ENCODE measurements at places on chromosomes 2 and 18.

- no peak for DNase-seq
These were observed 77.6 kb upstream of the ODC1 start for GRCh38 chr2:10525573-10526265.

GRCh38 chr2:211854832-211855231 is 683.8 kb downstream of the ERBB4 start:
- no peak for DNase-seq

DNA sequence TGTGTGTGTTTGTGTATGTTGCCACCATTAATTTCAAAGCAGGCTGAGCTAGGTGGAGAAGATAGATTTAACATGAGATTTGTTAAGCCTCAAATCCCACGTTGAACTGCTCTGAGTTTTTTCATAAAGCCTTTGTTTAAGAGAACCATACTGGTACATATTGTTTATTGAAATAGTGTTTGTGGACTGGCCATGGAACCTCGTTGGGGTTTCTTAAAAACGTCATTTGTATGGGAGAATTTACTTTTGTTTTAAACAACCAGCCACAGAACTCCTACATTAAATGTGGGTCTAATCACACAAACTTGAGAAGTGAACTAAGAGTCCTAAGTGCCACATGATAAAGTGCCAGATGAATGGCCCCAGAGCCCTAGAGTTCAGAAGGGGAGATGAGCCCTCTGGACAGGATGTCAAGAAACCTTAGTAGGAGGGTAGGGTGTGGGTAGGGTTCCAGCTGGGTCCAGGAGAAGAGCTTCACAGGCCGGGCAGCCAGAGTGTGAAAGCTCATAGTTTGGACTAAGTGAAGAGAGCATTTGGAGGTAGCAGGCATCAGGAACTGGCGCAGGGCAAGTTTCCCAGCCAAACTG is 120.6 kb upstream of the EML6 start:
- no peak for DNase-seq

- DNase-seq, result no peak
These were observed 12.8 kb upstream of the FSHR start for GRCh38 chr2:49167131-49167530.

- DNase-seq, result no peak
These were observed 205.1 kb downstream of the DNAH7 start for GRCh38 chr2:195863564-195863963.

- no peak for DNase-seq
These were observed 607.0 kb downstream of the RNF144A start for GRCh38 chr2:7524195-7524594.

GRCh38 chr18:71168557-71169145 is 879.8 kb downstream of the SOCS6 start:
- DNase-seq, result no peak
